OCI-LY7 (cell line): ENCODE measurements at places on chromosomes 1 and 21. TPM values are rescaled to one million over a fixed set of nuclear protein-coding genes. Genes with fewer than 3 reads are reported as not detected.

DNA sequence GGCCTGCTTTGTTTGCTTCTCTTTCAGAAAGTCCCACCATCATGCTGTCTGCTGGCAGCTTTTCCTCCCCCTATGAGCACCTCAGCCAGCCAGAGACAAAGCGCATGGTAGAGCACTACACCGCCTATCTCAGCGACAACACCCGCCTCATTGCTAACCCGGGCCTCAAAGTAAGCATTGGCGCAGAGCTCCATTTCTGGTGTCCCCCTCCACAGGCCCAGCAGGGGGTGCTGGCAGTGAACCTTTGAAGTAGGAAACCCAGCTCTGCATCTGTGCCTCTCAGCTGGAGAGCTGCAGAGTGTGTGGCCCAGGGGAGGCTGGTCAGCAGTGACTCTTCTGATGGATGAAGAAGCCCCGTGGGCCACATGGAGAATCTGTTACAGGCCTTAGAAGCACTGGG is 81.2 kb upstream of the RAVER2 start:
- peak; percentile 10 for DNase-seq

GRCh38 chr1:23644555-23644866 is 47.1 kb upstream of the RPL11 start:
- no peak for DNase-seq

DNA sequence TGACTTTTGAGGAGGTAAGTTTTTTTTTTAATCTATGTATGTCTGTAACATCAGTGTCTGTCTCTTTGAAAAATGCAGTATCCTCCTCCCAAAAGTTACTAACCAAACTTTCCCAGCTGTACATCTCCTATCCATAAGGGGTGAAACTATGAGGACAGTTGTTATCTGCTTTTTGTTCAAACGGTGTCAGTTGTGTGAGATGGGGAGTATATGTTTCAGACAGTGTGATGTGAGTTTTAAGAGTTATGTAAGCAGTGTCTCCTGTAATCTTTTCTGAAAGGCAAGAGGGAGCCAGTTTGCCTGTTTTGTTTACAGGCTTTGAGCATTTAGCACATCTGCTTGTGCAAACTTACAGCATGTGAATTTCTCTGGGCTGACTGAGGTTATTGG is 34.8 kb upstream of the CACYBP start:
- DNase-seq = peak; percentile 54

DNA sequence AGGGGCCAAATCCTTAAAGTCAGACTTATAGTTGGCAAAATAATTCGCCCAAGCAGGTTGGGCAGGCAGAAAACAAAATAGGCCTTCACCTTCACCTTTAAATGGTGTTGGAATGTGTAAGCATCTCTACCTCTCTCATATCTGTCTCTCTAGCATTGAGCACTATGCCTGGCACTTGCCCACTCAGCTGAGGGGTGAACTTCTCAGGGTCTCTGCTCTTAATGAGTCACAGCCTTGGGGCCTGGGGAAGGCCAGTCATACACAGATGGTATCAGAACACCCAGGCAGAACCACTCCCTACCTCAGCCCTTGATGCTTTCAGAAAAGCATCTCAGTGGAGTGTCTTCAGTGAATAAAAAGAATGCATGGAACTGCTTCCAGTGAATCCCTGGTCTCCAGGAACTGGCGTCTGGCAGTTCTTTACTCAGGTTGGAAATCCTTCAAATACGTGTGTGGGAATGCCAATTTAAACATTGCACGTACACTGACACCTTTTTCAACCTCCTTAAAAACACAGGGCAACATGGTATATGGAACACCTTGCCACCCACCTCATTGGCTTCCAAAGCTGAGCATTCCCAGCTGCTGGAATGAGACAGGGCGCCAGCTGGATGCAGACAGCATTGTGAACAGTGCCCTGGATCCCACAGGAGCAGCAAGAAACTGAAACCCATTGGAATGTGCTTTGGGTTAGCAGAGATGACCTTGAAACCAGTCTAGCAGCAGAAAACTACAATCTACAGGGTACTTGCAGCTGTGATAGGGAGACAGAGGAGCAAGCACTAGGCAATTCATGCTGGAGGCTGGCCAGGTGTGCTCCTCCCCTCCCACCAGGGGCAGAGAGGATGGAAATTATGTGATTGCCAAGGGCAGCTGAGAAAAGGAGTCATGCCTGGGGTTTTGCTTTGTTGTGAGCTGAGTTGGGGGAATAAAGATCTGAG is 30.0 kb downstream of the ZNF697 start:
- DNase-seq = no peak

The FCRL3 gene
- 0.99 and 1.1 TPM in 2 replicates for total RNA-seq

The TSPAN2 gene
- total RNA-seq = 0.22 and 0.36 TPM in 2 replicates

The SLC35F3 gene
- total RNA-seq = not detected in 2 replicates
